PC-3 (cell line): ENCODE measurements at places on chromosomes 11 and 22.

DNA sequence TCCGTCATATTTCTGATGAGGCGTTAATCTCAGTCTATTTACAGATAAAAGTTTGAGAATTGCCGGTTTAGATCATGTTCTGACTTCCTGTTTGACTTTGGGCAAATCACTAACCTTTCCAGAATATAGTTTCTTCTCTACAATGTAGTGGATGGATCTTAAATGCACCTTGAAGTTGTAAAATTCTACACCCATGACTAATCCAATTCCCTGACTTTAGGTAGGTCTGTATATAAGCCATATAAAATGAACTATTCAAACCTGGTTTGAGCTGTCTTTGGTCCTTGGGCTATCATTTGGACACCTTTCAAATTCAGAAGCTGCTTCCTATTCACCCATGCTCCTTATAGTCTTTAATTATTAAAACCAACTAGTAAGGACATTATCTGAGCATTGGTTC lies 52.2 kb upstream of the BLID start:
- peak; percentile 87 for DNase-seq

GRCh38 chr11:12636871-12637410 lies 37.3 kb upstream of the TEAD1 start:
- no peak for DNase-seq

DNA sequence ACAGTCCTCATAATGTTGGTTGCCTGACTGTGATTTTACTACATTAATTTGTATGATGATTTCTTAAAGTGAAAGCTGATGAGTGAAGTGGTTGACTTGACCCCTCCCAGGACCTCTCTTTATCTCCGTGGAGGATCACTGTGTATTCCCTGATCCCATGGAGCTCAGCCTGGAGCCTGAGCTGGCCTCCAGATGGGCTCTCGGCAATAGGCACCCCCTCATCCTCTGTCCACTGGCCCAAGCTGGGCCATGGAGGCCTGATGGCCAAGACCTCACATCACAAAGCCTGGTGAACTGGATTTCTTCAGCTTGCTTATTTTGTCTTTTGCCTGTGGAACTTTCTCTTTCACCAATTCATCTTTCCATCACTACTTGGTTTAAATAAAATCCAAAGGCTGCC lies 75.2 kb downstream of the WNT11 start:
- DNase-seq: no peak

- no peak for DNase-seq
Observed at GRCh38 chr22:49599039-49599438, 228.6 kb downstream of the BRD1 start.

DNA sequence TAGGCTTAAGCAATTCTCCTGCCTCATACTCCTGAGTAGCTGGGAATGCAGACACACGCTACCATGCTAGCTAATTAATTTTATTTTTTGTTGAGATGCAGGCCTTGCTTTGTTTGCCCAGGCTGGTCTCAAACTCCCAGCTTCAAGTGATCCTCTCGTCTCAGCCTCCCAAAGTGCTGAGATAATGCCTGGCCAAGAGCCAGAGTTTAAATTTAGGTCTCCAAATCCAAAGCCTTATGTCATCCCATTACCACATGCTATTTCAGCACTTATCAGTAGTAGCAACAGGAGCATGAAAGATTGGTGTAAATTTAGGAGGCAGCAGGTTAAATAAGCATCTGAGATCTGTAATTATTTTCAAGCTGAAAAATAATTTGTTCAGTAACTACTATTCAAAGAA lies 326.1 kb upstream of the ANO5 start:
- DNase-seq: no peak

GRCh38 chr11:128830290-128831173 lies 36.6 kb downstream of the KCNJ1 start:
- DNase-seq: no peak

DNA sequence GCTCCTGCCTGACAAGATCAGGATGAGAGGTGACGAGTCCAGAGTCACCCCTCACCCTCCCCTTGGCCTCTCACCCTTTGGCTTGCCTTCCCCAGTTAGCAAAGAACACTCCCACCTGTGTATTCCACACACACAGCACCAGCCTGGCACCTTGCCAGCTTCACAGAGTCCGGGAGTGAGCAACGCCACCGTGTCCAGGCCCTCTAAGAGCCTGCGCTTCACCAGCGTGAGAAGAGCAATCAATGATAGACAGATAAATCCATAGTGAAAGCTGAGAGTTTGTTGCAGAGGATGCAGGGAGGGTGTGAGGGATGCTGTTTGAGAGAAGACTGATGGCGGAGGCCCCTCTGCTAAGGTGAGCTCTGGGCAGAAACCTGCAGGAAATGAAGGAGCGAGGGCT lies 404.5 kb downstream of the LARGE1 start:
- no peak for DNase-seq

DNA sequence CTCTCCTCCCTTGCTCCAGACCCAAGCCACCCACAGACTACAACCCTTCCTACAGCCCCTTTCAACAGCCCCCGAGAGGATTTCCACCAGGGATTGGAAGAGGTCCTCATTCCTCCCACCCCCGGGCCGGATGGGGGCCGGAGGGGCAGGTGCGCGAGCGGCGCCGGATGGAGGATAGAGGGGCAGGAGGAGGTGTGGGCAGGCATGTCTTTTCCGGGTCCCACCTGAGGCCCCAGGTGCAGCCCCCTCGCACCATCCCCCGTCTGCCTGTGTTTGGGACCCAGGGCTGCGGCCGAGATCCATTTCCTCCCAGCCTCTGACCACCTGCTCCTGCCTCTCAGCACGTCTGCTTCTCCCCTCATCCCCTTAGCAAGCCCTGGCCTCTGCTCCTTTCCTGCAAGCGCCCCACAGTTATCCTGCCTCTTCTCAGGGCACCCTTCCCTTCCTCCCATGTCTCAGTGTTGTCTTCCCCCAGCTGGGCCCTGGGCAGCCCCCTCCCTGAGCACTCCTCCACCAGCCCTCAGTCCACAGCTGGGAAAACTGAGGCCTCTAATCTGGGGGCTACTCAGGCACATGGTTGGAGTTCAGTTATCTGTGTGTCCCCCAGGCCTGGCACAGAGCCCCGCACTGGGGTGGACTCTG lies 19.3 kb upstream of the CBX7 start:
- DNase-seq: no peak

DNA sequence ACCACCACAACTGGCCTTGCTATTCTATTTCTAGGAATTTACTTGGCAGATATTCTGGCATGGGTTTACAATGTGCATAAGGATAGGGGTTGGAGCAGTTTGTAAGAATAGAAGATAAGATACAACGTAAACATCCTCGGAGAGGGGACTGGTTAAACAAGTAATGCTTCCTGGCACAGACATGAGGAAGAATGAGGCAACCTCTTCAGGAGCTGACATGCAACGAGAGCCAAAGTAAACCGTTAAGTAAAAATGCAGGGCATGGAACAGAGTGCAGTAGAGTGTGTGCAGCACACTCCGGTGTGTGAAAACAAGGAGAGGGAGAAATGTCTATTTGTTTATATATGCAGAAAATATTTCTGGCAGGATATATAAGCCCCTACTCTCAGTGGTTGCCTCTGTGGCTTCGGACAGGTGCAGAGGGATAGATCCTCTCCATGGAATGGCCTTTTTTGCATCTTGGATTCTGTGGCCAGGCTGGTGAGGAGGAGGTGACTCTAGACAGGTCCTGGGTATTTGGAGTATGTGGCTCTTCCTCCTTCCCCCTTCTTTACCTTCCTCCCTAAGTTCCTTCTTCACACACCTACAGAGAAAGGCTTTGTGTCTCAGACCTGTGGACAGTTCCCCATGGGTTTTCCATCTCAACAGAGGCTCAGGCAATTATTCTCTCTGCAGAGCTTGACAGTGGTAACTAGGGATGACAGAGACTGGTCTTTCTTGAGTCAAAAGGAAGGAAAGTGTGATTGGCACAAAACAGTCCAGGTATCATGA lies 2.5 kb downstream of the RAB36 start:
- DNase-seq: peak; percentile 72

GRCh38 chr22:44622147-44622427 lies 79.9 kb upstream of the PRR5 start:
- peak; percentile 16 for DNase-seq

GRCh38 chr11:35815556-35816315 lies 128.1 kb upstream of the LDLRAD3 start:
- no peak for DNase-seq

GRCh38 chr11:60957188-60957587 lies 5.2 kb upstream of the SLC15A3 start:
- DNase-seq: no peak

DNA sequence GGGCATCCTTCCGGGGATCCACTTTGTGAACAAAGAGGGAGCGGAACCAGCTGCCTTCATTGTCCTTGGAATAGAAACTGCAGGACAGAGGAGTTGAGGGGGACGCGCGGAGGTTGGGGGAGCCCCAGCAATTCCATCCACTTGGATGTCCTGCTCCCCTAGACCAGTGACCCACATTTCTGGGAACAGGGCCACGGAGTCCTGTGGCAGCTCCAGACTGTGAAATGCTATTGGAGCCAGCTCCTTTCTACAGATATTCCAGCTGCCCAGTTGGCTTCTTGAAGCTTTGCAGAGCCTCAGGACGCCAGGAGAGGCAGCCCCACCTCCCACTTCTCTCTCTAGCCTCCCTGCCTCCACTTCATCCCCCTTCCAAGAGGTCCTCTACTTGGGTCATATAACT lies 10.5 kb downstream of the NIPSNAP1 start:
- no peak for DNase-seq

DNA sequence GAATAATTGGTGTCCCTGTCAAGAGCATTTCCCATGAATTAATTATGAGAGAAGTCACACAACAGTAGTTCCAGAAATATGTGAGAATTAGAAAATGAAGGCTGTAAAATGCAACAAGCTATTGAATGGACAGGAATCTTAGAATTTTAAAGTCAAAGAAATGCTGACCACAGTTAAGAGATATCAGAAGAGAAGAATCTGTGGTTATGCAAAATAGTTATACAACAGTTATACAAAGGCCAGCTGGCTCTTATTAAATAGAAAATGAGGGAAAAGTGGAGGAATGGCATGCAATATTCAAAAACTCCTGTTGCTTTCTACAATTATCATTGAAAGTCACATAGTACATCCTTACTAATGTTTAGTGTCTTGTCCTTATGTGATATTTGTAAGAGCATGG lies 27.4 kb downstream of the CASP12 start:
- DNase-seq: no peak

GRCh38 chr11:33263549-33263948 lies 6.4 kb downstream of the HIPK3 start:
- DNase-seq: no peak

GRCh38 chr11:101128571-101129202 lies 926 bp downstream of the PGR start:
- DNase-seq: no peak

GRCh38 chr11:33452836-33453624 lies 195.8 kb downstream of the HIPK3 start:
- DNase-seq: peak; percentile 90

DNA sequence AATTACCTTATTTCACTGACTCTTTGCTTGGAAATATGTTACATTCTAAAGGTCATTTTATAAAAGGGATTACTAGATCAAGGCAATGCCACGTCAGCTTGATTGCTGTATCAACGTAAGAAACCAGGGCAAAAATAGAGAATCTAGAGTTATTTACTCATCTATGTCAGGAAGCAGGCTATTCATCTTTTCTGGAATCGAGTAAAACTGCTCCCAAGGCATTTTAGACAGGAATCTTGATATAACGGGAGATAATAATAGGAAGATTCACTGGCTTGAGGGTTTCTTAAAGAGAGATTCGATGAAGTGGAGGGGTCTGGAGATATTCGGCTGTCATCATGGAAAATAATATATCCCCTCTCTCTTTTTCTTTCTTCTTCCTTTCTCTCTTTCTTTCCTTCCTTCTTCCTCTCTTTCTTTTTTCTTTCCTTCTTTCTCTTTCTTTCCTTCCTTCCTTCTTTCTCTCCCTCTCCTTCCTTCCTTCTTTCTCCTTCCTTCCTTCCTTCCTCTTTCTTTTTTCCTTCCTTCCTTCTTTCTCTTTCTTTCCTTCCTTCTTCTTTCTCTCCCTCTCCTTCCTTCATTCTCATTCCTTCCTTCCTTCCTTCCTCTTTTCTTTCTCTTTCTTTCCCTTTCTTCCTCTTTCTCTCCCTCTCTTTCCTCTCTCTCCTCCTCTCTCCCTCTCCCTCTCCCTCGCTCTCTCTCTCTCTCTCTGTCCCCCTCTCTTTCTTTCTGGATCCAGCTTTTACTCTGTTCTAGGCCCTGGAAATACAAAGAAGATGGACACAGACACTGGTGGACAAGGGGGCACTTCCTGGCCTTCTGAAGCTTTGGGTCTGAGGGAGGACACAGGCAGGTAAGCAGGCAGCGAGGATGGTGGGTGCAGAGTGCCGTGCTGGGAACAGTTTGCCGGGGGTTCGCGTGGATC lies 18.1 kb upstream of the RASD2 start:
- no peak for DNase-seq

- DNase-seq: no peak
Observed at GRCh38 chr11:101478587-101479369, 105.0 kb downstream of the TRPC6 start.

GRCh38 chr11:92867913-92868619 lies 101.4 kb upstream of the MTNR1B start:
- no peak for DNase-seq

GRCh38 chr22:46522797-46523196 lies 14.6 kb downstream of the CELSR1 start:
- no peak for DNase-seq

GRCh38 chr11:103619480-103619879 lies 417.0 kb upstream of the DDI1 start:
- DNase-seq: peak; percentile 62

- DNase-seq: no peak
Observed at GRCh38 chr11:86149792-86150191, 80.9 kb upstream of the PICALM start.

- DNase-seq: no peak
Observed at GRCh38 chr11:111427471-111427912, 48.4 kb upstream of the POU2AF1 start.
